ENCODE measurements at places on chromosomes 11 and 22.

GRCh38 chr11:17707830-17708229 is 11.5 kb upstream of the MYOD1 start:
- no peak for DNase-seq

- DNase-seq = no peak
These were observed 553 bp upstream of the USP47 start for GRCh38 chr11:11841116-11841722.

GRCh38 chr11:2306877-2307500 is 5.2 kb downstream of the TSPAN32 start:
- DNase-seq = no peak

- DNase-seq = no peak
These were observed 182.7 kb downstream of the ADAMTS15 start for GRCh38 chr11:130631119-130631518.

- no peak for DNase-seq
These were observed 90.3 kb upstream of the THY1 start for GRCh38 chr11:119513131-119513805.

DNA sequence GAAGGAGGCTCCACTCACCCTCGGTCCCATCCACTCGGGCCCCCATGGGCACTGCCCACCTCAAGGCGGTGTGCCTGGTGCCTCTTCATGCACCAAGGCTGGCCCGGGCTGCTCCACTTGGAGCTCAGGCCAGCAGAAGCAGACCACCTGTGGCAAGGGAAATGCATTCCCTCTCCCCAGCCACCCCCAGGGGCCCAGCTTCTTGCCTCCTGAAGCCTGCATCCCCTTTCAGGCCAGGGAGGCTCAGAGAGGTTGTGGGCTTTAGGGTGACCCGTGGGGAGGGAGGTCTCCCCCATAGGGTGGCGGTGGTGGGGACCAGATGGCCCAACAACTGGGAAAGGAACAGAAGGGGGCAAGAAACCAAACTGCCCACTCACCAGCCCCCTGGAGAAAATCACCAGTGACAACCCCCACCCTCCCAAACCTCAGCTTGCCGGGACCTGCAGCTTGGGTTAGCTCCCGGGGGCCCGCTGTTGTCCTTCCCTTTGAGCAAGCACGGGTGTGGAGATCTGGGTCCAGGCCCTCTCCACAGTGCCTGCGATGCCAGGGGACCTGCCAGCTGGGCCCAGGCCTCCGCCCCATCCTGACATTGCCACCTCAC is 8.4 kb downstream of the CBX6 start:
- DNase-seq = no peak

DNA sequence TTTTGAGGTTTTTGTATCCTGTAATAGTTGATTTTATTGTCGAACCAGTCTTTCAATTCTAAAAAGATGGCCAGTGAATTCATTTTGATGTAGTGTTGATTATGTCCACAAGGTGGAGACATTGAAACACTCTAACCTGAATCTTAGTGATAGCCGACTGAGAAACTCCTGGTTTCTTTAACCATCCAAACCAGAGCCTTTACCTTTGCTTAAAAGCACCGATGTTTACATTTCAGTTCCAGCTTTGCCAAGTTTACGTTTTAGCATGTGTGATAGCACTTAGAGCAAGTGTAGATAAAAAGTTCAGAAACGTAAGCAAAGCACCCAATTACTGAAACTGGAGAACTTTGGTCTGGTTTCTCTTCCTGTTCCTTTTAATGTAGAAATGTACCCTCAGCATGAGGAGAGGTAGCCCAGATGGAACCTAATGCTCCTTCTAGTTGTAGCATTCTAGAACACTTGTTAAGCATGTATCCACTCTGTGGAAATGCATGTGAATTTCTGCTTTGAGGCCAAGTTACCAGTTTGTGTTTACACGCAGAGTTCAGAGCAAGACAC is 208.6 kb downstream of the DBX1 start:
- no peak for DNase-seq

- DNase-seq = no peak
These were observed 13.8 kb downstream of the USP2 start for GRCh38 chr11:119367661-119368120.

DNA sequence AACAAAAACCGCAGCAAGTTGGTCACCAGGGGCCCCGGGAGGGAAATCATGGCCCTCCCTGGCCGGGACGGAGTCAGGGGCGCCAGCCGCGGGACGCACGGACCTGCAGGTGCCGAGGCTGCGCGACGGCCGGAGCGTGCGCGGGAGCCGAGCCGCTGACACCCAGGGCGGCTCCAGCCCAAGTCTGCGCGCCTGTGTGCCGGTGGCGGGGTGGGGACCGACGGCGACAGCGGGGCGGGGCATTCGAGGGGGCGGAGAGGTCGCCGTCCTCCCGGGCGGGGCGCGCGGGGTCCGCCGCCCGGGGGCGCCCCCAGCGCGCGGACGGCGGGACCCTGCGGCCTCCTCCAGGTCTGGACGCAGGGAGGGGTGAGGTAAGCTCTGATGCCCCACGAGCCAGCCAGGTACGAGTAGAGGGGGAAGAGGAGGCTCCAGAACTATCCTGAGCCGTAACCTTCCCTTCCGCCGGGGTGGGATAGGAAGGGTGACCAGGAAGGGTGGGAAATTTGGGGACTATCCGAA is at the start of gene ESAM:
Gene ESAM, minus strand, starts transcription at position 186 of the 519 bp plus-strand sequence. Its CDS starts 136 bp downstream, at position 50.
- peak; percentile 59 for DNase-seq

DNA sequence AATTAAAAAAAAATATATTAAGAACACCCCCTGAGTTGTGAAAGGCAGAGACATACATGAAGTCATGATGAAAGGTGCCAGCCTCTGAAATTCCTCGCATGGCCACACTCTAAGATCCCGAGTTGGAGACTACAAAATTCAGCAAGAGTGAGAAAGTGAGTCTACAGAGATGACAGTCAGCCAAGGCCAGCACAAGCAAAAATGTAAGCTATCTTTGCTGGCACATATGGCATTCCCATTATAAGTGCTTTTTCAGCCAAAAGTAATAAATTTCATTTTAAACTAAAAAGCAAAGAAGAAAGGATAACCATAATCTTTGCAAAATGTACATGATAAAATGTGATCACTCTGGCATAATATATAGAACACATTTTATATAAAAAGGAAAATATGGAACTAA is 40.6 kb downstream of the FANCF start:
- no peak for DNase-seq

DNA sequence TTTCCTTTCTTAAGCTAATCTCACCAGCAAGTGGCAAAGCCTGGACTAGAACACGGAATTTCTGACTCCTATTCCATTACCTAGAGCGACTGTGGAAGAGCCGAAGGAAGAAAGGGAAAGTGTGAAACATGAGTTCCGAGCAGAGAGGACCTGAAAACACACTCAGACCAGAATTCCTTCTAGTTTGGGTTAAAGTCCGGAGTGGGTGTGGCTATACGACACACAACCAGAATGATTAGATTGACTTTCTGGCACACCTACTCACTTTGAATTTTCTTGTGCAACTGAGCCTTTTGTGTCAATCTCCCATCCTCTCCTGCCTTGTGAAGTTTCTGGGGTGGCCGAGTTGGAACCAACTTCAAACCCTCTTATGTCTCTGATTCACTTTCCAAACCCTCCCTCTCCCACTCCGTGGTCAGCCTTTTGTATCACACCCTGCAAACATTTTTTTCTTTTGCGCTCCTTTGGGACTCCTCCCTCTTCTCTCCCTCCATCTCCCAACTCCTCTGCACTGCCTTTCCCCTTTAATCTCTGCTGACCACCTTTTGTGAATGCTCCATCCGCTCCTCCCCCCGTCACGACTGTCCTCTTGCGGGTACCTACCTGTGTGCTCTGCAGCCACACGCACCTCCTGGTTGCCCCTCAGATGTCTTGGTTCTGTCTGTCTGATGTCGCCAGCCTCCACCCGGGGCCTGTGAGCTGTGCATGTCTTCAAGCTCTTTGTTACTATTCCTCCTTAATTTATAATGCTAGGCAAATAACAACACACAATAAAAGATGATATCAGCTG is 86.3 kb upstream of the BLID start:
- no peak for DNase-seq

- no peak for DNase-seq
These were observed 19.4 kb upstream of the TSKU start for GRCh38 chr11:76763573-76764346.

DNA sequence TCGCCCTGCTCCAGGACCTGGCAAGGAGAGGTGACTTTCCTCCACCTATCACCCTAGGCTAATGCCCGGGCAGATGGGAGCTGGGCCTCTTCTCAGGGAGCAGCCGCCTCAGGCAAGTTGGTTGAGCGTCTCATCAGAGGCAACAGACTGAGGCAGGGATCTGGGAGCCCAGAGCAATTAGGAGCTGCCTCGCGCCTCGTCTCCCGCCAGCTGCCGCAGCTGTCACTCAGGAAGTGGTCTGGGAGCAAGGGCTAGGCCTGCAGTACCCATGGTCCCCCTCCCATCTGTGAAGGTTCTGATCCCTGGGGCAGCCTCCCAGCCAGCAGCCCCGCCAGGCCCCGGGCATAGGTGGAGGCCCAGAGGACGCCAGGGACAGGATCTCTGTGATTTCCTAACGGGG is 4.6 kb upstream of the CABP7 start:
- DNase-seq = no peak

GRCh38 chr22:16915701-16916100 is 90.5 kb upstream of the XKR3 start:
- no peak for DNase-seq

DNA sequence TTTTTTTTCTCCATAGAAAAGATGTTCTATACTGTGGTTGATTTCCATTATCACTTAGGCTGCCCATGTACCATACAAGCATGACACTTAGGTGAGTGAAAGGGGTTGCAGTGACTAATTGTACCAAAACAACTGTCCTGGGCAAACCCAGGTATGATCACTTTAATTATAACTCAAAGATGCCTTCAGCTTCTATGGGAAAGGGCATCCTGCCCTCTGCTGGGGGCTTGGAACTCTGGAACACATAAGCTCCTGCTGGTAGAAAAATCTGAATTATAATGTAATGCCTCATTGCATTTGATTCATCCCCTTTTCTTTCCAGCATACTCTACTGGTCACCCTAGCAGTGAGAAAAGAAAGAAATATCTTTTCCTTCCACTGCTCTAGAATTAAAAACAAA is 206.3 kb downstream of the DDX10 start:
- DNase-seq = no peak

- no peak for DNase-seq
These were observed 3901.6 kb upstream of the OR11H1 start for GRCh38 chr22:11626422-11626773.

DNA sequence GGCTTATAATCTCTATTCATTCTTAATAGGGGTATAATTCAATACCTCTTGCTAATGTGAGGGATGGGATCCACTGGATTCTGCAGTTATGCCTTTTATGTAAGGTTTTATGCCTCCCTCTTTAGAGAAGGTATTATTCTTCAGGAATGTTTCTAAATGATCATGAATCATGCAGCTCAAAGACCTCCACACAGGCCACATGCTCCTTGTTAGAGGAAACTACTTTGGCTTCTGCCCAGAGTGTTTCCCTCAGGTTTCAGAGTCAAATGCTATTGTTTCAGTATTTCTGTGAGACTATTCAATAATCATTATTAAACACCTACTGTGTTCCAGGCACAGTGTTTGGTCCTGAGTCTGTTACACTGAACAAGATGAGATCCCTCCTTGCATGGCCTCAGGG is 115.9 kb downstream of the RAB38 start:
- no peak for DNase-seq

DNA sequence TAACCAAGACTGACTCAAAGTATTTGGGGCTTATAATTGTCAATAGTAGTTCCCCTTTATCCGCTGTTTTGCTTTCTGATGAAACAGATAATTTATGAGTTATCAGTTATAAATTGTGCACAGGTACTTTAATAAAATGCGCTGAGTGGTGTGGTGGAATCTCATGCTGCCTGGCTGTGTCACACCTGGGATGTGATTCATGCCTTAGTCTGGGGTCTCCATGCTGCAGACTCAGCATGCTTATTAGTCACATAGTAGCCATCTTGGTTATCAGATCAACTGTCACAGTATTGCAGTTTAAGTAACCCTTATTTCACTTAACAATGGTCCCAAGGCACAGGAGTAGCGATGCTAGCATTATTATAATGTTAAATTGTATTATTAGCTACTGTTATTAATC is 995.2 kb downstream of the NTM start:
- no peak for DNase-seq

GRCh38 chr22:38490915-38491314 is 15.2 kb downstream of the DDX17 start:
- DNase-seq = no peak

DNA sequence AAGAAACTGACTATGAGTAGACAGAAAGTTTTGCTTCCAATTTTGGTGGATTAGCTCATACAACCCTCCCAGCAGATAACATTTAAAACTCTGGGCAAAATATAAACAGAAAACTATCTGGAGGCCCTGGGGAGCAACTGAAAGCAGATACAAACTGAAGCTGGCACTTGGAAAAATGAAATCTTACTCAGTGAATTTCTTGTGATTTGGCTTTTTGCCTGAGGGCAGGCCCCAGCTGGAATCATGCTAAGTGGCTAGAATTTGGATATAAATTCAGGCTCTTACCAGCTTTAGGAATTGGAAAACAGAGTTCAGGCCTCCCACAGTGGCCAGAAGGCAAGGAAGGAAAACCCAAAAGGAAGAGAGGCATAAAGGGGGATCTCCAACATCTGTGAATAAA is 85.8 kb downstream of the EFCAB6 start:
- DNase-seq = no peak

DNA sequence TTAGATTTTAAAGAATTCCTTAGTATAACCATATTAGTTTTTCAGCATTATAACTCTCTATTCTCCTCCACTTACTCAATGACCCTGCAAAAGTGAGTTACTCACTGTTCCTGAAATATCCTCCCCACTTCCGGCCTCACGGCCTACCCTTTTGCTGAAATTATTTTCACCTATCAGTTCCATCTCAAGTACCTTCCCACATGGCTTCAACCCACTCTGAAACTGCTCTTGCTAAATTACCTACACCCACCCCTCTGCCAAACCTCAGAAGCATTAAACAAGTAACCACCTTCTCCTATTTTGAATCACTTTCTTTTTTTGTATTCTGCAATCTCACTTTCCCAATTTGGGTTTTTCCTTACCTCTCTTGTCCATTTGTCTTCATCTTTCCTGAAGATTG is 37.7 kb downstream of the OR5P2 start:
- no peak for DNase-seq

DNA sequence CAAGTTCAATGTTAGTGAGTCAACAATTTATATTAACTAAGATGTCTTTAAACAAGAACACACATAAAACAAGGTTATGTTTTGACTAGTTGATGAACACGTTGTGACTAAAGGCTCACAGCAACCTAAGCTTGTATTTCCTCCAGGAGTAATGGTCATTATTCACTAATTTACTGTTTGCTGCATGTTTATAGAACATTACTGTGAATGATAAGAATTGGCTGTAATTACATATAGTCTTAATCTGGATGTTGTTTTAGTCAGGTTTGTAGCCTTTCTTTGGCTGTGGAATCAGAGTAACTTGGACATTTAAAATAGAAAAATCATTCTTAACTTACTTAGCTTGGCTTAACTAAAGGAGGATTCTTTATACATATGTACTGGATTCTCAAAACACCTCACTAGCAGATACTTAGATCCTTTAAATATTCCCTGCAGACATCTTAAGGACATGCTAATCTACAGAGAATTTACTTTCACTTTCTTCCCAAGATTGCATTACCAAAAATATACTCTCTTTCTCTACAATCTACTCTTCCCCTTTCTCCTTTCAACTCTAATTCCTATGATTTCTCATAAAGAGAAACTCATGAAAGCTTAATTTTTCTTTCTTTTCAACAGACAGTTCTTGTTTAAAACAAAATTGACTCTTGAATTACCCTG is 319.7 kb upstream of the CTSC start:
- DNase-seq = no peak

Data from T-cell (primary cell).